Effector memory CD4-positive, alpha-beta T cell (primary cell): ENCODE measurements at places on chromosomes 7 and 10.

- DNase-seq: no peak
Observed at GRCh38 chr7:78225534-78225933, 427.0 kb downstream of the PHTF2 start.

DNA sequence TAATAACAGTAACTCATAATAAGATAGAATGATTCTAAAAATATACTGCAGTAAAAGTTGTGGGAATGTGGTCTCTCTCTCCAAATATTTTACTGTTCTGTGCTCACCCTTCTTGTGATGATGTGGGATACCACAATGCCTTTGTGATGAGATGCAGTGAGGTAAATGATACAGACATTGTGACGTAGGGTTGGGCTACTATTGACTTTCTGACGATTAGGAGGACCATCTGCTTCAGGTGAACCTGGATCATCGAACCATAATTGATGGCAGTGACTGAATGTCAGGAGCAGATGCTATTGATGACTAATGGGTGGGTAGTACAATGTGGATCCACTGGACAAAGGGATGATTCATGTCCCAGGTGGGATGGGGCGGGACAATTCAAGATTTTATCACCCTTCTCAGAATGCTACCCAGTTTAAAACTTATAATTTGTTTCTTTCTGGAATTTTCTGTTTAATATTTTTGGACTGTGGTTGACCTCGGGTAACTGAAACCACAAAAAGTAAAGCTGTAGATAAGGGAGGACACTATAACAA, 73.9 kb upstream of the ARMC3 start:
- DNase-seq: no peak

- DNase-seq: no peak
Observed at GRCh38 chr7:120603366-120603765, 254.6 kb downstream of the TSPAN12 start.

DNA sequence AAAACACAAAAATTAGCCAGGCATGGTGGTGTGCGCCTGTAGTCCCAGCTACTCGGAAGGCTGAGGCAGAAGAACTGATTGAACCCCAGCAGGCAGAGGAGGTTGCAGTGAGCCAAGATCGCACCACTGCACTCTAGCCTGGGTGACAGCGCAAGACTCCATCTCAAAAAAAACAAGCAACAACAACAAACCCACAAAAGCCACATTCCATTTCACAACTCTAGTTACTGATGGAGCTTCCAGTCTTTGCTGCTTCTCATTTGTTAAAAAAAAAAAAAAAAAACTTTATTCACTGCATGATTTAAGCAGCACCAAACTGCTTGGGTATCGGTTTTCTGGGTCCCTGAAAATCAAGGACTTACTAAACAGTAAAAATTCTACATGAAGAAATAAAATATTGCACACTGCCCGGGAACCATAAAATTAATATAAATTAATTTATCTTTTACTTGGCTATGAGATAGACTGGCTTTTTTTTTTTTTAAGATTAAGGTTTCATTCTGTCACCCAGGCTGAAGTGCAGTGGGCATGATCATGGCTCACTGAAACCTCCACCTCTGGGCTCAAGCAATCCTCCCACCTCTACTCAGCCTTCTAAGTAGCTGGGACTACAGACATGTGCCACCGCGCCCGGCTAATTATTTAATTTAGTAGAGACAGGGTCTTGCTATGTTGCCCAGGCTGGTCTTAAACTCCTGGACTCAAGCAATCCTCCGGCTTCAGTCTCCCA, 42.0 kb downstream of the SRPK2 start:
- DNase-seq: no peak

- DNase-seq: no peak
Observed at GRCh38 chr10:124465003-124465776, 3.6 kb downstream of the LHPP start.

DNA sequence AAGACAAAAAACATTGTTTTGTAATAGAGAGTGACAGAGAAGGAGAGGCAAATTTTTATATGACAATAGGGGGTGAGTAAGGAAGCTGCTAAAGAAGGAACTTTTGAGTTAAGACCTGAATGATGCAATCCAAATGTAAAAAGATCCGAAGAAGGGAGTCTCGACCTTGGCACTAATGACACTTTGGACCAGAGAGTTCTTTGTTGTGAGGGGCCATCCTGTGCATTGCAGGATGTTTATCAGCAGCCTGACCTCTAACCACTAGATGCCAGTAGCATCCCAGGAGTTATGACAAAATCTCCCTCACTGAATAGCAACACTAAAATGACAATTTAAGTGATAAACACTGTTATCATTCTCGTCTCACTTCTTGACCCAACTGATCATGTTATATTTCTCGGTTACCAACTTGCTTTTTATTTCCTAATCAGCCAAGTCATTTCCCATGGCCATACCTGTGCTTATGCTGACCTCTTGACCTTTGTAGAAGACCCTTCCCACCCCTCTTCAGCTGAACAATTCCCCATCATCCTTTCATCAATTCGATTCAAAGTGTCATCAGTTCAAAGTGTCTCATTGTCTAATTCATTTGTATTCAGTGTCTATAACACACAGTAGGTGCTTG, 30.0 kb downstream of the DGKI start:
- no peak for DNase-seq

GRCh38 chr10:129742742-129743550, 221.1 kb downstream of the EBF3 start:
- no peak for DNase-seq

- no peak for DNase-seq
Observed at GRCh38 chr7:51275532-51275931, 41.1 kb downstream of the COBL start.

- DNase-seq: no peak
Observed at GRCh38 chr10:11161910-11162309, 144.2 kb downstream of the CELF2 start.

GRCh38 chr10:17062493-17062892, 67.1 kb downstream of the CUBN start:
- no peak for DNase-seq

GRCh38 chr7:132565441-132565840, 10.8 kb downstream of the PLXNA4 start:
- DNase-seq: no peak

DNA sequence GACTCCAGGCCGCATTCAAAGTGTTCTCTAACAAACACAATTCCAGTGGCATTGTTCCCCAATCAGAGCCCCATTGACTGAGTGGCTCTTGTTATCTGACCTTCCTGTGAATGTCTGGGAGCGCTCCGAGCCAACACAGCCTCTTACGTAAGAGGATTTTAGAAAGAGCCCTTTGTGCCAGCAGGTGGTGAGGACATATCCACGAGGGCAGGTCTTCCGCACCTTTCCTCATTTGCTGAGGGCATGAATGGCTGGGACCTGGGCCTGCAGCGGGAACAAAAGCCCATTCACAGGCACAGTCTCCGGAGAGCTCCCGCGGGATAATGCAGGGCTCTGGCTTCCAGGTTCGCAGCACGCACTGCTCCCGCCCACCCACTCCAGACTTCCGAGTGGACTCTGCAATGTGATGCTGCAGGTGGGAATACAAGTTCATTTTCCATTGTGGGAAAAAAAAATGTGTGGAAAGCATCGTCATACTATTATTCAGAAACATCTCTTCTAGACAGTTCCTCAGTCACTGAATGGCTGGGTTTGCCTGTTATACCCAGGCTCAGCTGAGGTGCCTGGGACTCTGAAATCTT, 295.0 kb upstream of the IGFBP3 start:
- no peak for DNase-seq

DNA sequence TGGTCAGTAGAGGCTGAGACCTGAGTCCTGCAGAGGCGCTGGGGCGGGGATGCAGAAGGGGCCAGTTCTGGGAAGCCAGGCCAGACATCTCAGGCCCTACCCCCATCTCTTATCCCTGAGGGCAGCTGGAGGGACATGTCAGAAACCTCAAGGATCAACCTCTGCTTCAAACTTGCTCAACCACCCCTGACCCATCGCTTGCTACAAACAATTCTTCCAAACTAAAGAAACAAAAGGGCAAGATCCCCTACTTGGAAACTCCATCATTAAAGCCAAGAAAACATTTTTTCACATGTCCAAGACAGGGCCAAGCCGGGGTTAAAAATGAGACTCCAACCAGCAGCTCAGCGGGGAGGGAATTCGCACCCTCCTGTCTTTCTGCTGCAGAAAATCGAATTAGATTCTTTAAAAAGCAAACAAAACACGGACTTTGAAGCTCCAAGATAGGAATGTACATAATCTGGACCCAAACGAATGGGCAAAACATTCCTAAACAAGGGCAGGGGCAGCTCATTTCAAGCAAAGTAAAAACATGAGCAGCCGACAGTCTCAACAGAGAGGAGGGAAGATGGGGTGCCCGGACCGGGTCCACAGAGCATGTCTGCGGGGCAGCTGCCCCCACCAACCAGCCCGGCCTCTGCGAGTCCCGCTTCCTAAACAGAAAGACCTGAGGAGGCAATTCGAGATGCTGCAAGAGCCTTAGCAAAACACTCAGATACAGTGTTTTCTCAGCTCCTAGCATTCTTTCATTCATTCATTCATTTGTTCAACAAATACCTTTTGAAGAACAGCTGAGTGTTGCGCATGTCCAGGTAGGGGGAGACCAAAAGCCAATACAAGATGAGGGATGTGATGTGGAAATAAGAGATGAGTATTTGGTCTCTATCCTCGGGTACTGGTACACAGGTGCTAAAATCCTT, 44.8 kb downstream of the CHST15 start:
- DNase-seq: no peak

DNA sequence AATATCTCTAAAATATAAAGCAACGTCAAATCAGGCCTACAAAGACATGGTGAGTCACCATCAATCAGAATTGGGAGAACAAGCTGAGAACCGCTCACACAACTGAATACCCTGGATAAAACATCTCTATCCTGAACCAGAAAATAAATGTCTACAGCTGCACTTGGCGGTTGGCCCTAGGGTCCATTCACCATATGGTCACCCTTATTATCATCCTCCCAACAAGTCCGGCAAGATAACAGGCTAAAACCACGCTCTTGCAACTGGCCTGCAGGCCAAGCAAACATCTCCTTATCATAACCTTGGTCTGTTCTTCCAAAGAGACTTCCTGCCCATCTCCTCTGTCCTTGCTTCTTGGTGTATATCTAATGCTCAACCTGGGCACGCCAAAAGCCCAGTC, 310.7 kb downstream of the CALN1 start:
- no peak for DNase-seq

DNA sequence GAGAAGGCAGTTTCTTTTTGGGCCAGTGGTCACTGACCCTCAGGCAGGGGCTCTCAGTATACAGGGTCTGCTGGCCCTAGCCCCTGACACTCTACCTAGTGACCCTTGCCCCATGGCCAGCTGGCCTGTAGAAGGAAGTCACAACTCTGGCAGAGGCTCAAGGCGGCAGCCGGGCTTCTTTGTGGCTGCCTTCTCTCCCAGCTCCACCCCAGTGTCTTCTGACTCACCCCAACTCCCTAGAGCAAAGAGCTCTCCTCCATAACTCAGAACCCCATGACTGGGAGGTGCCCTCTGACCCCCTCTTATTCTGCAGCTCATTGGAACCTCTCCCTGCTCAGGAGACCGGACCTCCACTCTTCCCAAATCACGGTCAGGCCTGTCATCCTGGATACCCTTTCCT, 358.2 kb downstream of the FGFR2 start:
- no peak for DNase-seq

DNA sequence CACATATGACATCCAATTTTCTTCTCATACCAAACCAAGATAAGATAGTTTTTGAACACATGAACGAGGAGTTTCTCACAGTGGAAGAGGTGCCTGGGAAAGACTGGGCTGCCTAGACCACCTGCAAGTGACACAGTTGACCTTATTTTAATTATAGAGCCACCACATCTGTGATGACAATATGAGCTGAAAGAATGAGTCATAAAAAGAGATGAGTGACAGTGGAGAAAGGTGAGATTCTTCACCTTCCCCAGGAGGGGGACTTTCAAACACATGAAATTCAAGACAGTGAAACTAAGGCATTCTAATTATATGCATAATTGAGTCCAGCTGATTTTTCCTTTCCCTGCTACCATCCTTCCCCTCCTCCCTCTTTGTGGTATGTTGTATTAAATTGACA, 475.5 kb downstream of the NXPH1 start:
- DNase-seq: no peak

GRCh38 chr7:76133164-76133775, 68.4 kb upstream of the SRRM3 start:
- DNase-seq: no peak

DNA sequence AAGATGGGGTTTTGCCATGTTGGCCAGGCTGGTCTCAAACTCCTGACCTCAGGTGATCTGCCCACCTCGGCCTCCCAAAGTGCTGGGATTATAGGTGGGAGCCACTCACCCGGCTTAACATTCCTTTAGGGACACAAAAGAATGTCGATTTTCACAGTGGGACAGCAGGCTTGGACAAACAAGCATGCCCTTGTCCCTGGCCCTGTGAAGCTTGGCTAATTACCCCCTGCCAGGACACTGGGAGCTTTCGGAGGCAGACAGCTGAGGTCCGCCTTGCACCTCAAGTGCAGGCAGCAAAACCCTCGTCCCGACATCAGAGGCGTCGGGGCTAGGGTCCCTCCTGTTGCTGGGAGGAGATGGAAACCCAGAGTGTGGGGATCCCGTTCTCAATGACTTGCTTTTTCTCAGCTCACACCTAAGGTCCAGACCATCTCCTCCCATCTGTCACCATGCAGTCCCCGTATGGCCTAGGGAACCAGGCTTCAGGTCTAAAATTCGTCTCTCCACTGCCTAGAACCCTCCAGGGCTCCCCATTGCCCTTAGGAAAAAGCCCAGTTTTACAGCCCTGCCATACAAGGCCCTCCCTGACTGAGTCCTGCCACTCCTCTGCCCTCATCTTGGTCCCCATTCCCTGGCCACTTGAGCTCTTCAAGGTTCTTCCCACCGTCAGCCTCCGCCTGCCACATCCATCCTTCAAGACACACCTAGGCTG, 6.3 kb upstream of the CLIP2 start:
- DNase-seq: no peak

DNA sequence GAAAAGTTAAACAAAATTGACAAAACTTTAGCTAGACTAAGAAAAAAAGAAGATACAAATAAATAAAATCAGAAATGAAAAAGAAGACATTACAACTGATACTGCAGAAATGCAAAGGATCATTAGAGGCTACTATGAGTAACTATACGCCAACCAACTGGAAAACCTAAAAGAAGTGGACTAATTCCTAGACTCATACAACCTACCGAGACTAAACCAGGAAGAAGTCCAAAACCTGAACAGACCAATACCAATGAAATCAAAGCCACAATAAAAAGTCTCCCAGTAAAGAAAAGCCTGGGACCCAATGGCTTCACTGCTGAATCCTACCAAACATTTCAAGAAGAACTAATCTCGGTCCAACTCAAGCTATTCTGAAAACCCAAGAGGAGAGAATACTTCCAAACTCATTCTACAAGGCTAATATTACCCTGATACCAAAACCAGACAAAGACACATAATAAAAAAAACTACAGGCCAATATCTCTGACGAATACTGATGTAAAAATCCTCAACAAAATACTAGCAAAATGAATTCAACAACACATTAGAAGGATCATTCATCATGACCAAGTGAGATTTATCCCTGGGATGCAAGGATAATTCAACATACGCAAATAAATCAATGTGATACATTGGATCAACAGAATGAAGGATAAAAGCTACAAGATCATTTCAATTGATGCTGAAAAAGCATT, 20.3 kb downstream of the ELAPOR2 start:
- no peak for DNase-seq

- DNase-seq: no peak
Observed at GRCh38 chr10:110983466-110983865, 64.1 kb downstream of the SHOC2 start.

GRCh38 chr10:101831169-101831811, 12.3 kb downstream of the KCNIP2 start:
- DNase-seq: no peak

GRCh38 chr7:99116144-99116543, 27.8 kb downstream of the SMURF1 start:
- no peak for DNase-seq
